ENCODE measurements at places on chromosomes 2 and 18.

DNA sequence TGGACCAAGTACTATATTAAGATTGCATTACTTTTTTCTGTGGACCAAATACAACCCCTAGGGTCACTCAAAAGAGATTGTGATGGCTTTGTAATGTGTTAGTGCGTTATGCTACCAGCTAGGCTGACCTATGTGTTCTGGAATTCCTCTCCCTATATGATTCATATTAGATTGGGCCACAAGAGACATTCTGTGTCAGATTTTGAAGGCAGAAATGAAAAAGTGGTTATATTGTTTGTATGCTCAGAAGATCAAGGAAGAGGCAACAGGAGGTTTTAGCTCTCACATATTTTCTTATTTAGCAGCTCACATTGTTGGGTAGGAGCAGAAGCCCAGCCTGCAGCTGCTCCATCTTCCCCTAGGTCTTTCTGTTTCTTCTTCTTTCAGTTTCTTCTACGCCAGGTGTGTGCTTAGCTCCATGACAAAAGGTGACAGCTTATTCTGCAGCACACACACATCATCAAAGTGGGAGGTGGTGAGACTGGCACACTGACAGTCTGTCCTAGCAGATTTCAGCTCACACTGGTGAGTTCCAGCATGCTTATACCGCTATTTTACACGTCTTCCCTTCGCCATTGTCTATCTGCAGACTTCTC, 156.8 kb upstream of the UBE2E3 start:
- no peak for ATAC-seq

DNA sequence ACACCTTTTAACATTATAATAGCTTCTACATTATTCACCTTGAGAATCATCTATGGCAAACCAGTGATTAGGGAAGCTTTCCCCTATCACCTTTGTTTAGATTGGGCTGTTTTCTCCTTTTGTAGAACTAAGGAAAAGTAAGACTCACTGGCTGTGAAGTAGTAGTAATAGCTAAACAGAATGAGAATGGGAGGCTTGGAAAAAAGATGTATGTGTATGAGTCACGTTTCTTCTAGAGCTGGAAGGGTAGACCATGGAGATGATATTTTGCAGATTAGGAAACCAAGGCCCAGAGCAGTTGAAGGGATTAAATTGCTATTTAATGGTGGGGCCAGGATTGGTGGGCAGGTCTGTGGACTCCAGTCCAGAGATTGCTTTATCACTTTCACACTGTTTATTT, 214.5 kb downstream of the MCFD2 start:
- no peak for ATAC-seq

GRCh38 chr2:98510322-98510662, 65.6 kb downstream of the INPP4A start:
- no peak for ATAC-seq

GRCh38 chr2:120901201-120901600, 165.5 kb downstream of the GLI2 start:
- no peak for ATAC-seq

DNA sequence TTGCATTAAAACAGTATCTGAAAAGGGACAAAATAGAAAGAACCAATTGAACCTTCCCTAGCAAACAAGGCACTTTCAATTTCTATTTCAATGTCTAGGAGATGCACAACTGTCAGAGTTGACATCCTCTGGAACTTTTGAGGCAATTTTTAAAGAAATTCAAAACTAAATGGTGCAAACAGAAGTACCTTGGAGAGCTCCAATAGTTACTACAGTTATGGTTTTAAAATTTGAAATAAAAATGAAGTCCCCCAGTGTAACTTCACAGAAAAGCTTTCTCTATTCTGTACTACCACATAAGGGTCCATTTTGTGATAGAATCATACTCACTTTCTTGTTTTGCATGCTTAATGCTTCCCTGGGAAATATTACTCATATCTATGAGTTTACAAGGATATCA, 162.1 kb downstream of the KCNH7 start:
- ATAC-seq: no peak

DNA sequence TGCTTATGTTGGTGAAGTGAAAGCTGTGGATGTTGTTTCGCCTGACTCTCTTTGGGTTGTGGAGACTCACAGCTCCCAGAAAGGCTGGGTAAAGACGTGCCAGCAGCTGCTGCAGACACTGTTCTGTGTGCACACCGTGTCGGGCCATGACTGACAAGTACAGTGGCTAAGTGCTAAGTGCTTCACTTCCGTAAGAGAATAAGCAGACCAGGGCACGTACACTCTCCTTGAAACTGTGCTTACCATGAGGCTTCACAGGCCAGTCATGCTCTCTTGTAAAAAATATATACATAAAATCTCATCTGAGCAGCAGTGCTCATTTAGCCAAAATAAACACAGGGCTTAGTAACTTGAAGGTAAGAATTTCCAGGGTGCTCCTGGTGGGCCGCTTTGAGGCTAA, 86.0 kb downstream of the NRP2 start:
- ATAC-seq: no peak

DNA sequence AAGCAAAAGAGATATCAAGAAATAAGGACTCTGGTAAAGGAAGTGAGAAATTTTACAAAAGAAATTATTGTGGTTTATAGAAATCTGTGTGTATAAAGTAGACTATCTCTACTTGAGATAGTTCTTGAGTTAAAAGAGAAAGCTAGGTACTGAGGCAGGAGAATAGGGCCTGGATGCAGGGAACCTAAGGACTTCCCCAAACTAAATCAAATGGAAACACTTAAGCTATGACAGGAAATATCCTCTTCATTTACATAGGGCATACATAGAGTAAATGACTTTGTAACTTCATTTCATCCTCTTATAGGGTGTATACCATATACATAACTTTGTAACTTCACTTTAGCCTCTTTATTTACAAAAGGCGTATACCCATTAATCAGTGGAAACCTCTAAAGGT, 219.2 kb upstream of the RGPD4 start:
- no peak for ATAC-seq

- ATAC-seq: no peak
Measured at GRCh38 chr2:205734436-205735037, 52.2 kb downstream of the NRP2 start.

GRCh38 chr18:69622961-69623360, 222.3 kb downstream of the DOK6 start:
- no peak for ATAC-seq

DNA sequence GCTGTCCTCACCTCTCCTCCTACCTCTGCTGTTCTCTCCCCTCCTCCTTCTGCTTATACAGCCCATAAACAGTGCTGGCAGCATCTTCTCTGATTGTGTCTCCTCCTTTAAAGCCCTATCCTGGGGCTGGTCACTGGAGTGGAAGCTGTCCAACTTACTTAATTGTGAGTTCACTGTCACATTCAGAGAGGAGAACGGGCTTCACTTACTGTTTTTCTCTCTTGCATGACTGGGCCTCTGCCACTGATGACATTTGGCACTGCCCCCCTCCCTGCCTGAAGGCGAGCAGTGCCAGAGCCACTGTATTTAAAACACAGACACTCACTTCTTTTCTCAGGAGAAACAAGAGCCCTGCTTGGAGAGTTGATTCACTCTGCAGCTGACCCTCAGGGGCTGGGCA, 12.3 kb downstream of the GAD1 start:
- no peak for ATAC-seq

DNA sequence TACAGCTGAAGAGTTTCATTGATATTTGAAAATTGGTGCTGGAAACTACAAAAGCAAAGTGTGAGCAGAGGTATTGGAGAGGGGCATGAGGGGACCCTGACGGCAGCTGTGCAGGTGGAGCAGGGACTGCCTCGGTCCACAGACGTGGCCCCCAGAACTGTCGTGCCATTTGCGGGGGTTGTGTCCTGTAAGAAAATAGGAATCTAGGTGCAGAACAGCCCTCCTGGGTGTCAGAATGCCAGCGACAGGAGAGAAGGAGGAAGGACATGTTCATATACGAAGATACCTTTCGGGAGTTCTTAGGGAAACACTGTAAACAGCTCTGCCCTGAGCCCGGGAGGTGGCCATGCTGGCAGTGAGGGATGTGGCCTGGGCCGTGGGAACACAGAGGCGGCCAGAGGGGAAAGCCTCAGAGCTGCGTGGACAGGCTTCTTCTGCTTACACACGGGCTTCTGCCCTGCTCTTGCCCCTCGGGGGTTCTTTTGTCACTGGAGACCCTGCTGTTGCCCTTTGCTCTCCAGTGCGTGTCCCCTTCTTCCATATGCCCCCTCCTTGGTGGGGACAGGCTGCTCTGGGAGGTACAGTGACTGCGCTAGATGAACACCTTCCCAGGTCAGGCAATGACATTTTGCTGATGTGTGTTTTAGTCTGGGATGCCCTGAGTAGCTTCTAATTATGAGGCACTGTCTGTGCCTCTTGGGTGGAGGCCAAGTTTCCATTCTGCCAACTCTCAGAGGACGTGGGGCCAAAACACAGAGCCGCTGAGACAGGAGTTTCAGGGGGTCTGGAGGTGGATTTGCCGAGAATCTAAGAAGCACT, 81.9 kb upstream of the TXNDC2 start:
- ATAC-seq: no peak

DNA sequence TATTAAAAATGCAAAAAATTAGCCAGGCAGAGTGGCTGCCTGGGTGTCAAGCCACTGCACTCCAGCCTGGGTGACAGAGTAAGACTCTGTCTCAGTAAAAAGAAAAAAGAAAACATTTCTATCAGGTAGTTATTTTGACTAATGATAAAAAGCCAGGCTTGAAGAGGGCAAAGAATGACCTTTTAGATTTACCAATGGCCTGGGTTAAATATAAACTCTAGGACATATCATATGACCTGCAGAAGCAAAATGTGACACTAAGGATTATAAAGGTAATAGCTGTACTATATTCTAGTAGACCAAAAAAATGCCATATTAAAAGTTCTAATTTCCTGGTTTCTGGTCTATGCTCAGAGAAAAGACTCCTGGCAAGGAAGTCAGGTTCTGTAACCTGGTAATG, 16.1 kb upstream of the STAMBP start:
- no peak for ATAC-seq

DNA sequence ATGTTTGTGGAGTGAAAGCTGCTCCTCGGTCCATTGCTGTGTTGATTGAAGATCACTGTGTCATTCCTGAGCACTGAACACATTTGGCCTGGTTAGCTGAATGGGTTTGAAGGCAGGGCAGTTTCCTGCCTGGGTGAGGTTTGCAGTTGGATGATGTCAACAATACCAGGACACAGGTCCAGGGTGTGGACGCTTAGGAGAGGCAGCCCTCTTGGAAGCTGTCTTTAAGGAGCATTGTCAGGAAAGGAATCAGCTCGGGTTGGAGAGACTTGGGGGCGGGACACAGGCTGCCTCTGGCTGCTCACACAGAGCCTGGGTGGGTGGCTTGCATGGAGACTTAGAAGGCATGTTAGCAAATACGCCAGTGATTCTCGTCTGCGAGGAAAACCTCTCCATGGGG, 237.7 kb downstream of the SEPTIN10 start:
- ATAC-seq: no peak

DNA sequence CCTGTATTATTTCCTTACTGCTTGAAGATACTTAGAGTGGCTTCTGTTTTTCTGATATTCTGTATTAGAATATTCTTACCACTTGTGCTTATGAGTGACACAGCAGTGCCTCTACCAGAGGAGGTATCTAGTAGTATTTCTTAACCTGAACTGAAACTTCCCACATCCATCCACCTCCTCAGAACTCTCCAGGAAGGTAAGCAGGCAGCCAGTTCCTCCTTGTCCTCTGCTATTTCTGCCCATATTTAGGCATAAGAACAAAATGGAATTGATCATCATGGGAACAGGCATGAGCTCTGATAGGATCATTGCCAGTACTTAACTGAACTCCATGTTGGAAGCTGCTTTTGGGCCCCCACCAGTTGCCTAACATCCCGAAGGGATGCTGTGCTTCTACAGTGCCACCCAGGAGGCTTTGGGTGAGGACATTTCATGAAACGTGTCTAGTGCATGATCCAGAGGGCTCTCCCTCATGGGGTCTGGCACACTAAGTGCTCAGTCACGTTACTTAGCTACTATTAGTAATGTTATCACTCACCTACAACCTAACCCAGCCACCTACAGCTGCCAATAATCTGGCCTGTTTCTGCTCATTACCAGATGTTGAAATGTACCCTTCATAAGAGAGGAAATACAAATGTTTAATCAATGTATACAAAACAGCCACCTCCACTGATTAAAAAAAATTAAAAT, 520.7 kb downstream of the EIPR1 start:
- ATAC-seq: no peak

DNA sequence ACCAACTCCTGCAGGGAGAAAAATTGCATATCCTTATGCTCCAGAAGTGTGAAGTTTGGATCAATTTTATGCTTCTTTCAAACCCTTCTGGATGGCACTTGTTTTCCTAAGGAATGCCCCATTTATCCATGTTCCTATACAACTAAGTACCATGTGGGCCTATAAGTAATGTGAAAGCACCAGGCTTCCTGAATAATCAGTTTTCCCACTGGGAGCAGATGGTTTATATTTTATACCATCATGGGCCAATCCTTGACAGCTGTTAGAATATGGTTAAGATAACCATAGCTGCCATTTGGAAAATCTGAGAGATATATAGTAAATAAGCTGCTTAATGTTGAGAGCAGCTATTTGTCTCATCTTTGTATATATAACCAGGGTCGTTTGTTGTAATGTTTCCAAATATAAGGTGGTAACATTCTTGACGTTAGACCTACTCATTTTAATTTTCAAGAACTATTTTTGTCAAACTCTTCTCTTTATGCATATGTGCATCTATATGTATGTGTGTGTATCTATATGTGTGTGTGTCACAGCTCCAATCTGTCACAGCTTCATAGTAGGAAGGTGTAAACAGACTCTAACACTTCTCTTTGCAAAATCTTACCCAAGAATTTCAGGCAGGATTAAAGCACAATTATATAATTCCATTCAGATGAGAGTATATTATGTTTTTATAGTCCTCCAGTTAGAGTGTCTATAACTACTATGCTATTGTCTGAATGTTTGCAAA, 458.7 kb upstream of the GCFC2 start:
- no peak for ATAC-seq

GRCh38 chr2:158046121-158046880, 55.4 kb upstream of the UPP2 start:
- ATAC-seq: no peak

GRCh38 chr2:2254206-2254605, 76.9 kb downstream of the MYT1L start:
- ATAC-seq: no peak

DNA sequence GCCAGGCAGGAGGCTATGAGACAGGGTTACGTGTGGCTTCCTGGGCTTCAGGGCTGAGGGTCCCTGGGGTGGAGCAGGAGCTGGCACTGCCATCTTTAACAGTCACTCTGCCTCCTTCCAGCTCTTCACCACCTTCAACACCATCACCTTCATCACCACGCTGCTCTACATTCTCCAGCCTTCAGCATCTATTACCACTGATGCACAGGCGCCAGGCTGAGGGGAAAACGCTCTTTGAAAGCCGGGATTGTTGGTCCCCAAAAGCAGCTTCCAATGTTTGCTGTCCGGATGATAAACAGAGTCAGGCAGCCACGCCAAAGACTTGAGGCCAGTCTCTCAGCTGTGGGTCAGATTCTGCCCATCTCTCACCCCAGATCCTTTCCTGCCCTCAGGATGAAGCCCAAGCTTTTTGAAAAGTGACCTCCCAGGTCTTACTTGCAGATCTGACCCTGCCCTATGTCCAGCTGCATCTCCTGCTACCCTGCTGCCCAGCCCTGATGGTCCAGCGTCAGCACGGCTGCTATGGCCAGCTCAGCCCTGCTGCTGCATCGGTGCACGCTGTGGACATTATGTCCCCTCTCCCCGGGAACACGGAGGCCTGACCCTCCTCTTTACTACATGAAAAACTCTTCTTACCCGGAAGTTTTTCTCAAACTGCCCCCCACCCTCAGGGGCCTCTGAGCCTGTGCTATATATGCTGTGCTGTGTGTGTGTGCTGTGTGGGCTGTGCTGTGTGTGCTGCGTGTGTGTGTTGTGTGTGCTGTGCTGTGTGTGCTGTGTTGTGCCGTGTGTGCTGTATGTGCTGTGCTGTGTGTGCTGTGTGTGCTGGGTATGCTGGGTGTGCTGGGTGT, 31.2 kb upstream of the MAL start:
- no peak for ATAC-seq
